ENCODE measurements at places on chromosomes 1 and 21.
A peak's percentile ranks its signal among the peaks of the same experiment; 100 is the strongest.

DNA sequence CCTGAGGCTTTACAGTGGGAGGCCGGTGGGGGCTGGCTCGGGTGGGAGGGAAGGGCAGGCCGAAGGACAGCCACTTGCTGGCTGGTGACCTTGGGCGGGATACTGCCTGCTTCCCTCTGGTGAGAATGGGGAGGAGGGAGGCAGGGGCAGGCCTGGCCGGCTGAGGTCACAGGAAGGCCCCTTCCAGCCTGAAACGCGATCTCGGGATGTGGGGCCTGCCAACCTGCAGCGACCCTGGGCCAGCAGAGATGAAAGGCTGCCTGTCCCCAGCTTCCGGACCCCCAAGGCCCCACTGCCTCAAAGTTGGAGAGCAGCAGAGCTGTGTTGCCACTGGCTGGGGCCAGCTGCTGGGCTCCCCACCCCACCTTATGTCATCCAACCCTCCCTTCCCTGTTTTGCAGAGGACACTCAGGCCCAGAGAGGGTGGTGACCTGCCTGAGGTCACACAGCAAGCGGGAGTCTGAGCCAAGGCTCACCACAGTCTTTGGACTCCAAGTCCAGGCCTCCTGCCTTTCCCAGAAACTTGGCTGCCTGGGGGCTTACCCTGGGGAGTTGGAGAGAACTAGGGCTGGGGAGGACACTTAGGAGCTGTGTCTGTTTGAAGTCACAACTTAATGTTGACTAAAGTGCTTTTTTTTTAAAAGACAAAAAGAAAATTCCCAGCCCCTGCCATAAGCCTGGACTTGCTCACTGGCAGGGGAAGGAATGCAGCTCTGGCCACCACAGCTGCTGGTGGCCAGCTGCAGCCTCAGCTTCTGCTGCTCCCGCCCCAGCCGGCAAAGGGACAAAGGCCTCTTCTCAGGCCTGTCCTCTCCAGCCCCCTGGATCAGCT lies 14.8 kb upstream of the WASF2 start:
- no peak for DNase-seq

DNA sequence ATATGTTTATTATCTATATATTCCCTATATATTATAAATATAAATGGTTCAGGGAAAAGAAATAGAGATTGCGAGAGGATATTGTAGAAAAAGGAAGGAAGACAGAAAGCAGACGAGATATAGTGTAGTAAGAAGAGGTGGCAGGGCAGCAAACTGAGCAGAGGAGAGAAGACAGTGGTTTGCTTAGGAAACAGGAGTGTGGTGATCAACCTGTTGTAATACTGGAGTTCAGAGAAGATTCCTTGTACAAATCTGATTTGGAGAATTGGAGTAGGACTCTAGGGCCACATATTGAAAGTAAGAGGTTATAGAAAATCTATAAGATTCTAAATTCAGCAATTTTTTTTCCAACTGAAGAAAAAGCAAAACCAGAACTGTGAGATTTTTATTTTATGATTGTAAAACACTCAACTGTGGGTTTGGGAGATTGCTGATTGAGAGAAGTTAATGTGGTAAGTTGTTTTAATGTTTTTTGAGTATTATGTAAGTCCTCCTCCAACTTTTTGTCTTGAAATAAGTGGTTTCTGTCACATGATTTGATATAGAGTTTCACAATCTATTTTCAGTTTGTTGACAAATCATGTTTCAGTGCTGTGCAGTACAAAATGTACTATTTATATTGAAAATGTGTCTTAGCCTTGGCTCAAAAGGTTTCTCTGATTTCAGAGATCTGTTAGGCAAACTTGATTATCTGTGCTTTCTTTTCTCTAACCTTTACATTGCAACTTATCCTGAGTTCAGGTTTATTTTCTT lies 9.6 kb upstream of the AMY2B start:
- DNase-seq, result no peak

DNA sequence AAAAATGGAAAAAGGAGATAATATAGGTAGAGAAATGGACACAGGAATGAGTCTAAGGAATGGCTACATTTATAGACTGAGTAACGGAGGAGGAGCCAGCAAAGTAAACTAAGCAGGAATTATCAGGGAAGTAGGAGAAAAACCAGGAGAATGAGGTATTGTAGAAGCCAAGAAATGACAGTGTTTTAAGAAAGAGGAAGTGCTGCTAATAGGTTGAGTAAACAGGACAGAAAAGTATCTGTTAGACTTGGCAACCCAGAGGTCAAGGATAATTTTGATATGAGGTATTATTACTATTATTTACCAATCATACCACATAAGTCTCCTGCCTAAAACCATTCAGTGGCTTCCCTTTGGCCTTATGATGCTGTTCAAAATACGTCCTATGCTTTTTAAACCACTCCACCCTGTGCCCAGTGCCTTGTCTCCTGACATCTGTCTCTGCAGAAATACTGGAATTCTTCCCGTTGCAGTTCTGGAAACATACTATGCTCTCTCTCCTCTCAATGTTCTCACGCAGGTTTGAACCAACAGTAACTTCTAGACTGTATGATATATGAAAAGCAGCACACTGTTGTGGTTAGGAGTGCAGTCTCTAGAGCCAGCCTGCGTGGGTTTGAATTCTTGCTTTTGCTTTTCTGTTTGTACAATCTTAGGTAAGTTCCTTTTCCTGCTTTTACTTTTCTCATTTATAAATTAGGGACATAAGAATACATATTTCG lies 24.6 kb upstream of the NEK7 start:
- no peak for DNase-seq

DNA sequence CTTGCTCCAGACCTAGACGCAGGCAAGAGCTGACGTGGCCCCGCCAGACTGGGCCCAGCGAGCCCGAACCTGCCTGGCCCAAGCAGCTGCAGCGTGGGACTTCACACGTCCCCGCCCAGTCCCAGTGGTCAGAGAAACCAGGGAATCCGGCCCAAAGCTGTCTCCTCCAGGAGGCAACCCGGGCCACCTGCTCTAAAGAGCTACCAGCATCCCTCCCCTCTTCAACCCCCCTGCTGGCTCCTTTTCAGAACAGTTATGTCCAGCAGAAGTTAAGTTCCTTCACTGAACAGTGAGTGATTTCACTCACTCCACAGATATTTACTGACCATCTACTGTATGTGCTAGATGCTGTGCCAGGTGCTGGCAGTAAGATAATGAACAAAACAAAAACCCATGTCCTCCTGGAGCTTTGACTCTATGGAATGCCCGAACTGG lies 2.1 kb upstream of the EFNA1 start:
- no peak for DNase-seq

GRCh38 chr1:56463376-56463775 lies 116.0 kb downstream of the PLPP3 start:
- no peak for DNase-seq

DNA sequence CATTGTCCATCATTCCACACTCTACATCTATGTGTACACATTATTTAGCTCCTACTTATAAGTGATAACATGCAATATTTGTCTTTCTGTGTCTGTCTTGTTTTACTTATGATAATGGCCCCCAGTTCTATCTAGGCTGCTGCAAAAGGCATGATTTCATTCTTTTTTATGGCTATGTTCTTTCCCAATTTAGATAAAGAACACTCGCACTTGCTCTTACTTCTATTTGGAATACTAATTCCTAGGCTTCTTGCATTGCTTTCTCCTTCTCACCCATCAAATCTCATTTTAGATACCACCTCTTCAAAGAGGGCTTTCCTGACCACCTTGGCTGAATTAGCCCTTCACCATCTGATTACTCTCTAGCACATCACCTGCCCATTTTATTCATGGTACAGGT lies 3.0 kb upstream of the RGS4 start:
- no peak for DNase-seq

DNA sequence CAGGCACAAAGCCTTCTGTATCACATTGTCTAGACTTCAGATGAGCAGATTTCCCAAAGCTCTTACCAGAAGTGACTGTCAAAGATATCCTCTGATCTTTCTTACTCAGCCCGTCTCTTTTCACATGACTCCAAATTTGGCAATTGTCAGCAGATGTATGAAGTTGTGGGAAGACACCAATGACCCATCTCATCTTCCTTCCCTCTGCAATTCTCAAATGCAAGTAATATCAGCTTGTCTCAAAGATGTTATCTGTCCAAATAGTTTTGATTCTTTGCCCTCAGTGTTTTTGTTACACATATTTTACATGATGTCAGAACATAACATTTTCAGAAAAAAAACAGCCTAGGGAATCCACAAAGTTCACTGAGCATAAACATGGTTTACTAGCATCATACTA lies 45.1 kb upstream of the RGS2 start:
- no peak for DNase-seq

GRCh38 chr1:61081144-61081685 lies 1.1 kb upstream of the NFIA start:
- DNase-seq, result no peak

- peak; percentile 70 for DNase-seq
Observed at GRCh38 chr1:116168277-116169032, 57.3 kb downstream of the MAB21L3 start.

GRCh38 chr1:17314491-17314971 lies 6.5 kb downstream of the PADI4 start:
- DNase-seq, result no peak

DNA sequence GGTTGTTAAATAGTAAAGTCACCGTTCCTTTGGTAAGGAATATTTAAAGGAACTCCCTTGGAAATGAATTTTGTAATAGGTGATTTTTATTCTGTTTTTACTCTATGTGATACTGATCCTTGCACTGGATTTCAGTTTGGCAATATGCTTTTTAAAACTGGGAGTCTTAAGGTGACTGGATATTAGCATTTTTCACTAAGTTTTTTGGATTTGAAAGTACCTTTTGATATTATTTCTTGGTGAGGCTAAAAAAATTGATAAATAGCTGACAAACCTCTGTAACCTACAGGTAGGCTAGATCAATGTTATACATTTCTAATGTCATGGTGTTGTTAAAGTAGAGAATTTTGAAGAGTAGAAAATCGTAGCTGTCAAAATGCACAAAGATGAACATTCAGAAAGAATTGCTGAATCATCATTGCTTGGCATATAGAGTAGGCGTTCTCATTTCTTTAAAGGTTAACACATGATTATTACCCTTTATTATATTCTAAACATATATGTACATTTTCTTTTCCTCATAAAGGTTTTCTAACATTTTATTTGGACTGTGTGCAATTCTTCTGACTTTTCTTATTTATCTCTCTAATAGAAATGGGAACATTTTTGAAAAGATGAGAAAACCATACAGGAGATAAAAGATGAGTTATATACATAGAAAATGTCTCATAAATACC lies 1.5 kb upstream of the DNAJB4 start:
- no peak for DNase-seq

DNA sequence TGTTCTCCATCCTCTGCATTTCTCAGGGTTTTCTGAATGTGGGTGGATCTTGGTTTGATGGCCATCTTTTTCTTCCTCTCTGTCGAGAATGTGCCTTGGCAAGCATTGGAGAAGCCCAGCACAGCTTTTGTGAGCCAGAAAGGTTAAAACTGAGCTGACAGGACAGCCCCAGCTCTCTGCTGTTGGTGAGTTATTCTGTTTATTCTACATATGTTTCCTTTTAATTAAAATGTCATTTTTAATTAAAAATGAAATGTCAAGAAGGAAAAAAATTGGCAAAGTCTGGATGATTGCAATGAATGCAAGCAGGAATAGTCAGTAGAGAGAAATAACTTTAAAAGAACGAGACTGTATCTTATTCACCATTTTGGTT lies 325.8 kb downstream of the PTBP2 start:
- no peak for DNase-seq

DNA sequence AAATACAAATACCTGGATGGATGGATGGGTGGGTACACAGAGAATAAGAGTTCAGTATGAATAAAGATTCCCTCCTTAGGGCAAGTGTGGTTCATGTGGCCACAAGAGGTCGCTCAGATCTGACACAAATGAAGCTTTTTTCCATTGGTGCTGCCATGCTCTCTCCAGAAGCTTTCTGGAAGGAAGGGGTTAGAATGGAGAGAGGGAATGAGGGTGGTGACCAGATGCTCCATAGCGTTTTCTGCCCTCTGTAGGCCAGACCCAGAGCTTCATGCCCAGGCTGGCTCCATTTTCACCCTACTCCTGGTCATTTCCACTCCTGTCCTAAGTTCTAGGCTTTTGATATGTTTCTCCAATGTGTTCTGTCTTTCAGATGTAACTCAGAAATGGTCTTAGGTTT lies 3.3 kb upstream of the FCRL6 start:
- DNase-seq, result no peak

GRCh38 chr1:90295534-90295933 lies 300.6 kb downstream of the ZNF326 start:
- DNase-seq, result no peak

- no peak for DNase-seq
Observed at GRCh38 chr1:154351363-154352068, 26.2 kb downstream of the ATP8B2 start.

DNA sequence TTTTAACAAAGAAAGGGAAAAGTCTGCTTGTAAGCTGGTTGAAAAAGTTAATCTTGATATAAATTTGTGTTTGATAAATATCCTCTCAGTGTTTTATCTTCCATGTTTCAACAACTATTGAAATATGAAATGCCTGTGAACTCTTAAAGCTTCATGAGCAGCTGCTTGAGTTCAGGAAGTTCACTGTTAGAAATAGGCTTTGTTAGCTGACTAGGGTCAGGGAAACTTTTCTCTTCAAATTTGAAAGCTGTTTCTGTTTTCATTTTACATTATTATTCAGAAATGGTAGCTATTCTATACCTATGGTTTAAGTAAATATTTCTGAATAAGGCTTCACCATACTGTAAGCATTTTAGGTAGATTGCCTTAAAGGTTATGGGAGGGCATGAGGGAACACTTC lies 191.7 kb downstream of the HS2ST1 start:
- no peak for DNase-seq

- no peak for DNase-seq
Observed at GRCh38 chr1:14602136-14602535, 3.7 kb downstream of the KAZN start.

- DNase-seq, result no peak
Observed at GRCh38 chr1:87318056-87318650, 10.5 kb upstream of the LMO4 start.

GRCh38 chr1:191669629-191670028 lies 488.6 kb upstream of the RGS18 start:
- no peak for DNase-seq
